ENCODE measurements at places on chromosomes 1 and 21.

GRCh38 chr1:110152133-110152785 lies 2.0 kb downstream of the SLC6A17 start:
- DNase-seq, result no peak

DNA sequence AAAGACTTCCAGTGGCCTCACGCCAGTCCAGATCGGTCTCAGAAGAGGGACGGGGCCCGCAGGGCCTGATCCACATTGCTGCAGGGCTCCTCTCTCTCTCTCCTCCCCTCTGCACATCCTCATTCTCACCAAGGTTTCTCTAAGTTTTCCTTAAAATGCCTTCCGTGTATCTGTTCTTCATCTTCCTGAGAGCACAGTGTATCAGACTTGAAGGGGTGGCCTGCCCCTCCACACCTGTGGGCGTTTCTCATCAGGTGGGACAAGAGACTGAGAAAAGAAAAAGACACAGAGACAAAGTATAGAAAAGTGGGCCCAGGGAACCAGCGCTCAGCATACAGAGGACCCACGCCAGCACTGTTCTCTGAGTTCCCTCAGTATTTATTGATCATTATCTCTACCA lies 66.4 kb downstream of the PRKAB2 start:
- DNase-seq, result no peak

GRCh38 chr21:38930066-38930465 lies 124.3 kb downstream of the ETS2 start:
- no peak for DNase-seq

DNA sequence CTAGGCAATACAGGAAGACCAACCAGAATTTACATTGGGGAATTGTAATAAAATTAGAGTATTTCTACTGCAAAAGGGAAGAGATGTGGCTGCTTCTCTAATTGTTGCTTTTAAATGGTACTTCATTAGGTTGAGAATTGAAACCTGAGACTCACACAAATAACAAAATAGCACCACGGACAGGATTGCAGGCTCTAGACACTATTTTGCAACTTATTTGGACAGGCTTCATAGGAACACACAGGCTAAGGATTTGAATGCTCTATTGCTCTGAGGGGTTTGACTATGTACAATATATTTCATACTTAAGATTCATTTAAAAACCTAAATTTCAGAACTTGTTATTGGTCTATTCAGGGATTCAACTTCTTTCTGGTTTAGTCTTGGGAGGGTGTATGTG lies 79.6 kb downstream of the ATP1B1 start:
- DNase-seq, result no peak
